SK-N-SH (cell line): ENCODE measurements at places on chromosomes 12 and 14.
A peak's percentile ranks its signal among the peaks of the same experiment; 100 is the strongest.

DNA sequence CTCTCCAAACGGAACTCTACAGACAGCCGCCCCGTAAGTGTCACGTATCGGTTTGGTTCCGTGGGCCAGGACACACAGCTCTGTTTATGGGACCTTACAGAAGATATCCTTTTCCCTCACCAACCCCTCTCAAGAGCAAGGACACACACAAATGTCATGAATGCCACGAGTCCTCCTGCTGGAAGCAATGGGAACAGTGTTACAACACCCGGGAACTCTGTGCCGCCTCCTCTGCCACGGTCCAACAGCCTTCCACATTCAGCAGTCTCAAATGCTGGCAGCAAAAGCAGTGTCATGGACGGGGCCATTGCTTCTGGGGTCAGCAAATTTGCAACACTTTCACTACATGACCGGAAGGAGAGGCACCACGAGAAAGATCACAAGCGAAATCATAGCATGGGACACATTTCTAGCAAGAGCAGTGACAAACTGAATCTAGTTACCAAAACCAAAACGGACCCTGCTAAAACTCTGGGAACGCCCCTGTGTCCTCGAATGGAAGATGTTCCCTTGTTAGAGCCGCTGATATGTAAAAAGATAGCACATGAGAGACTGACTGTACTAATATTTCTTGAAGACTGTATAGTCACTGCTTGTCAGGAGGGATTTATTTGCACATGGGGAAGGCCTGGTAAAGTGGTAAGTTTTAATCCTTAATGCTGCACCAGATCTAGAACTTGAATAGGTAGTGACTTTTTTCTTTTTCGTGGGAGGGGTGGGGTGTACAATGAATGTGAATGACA is 69.7 kb downstream of the WDR20 start:
- H3K27me3 ChIP-seq: no peaks in the 10 kb centered on the region
- peaks cover 26% of the 10 kb centered on the region for H3K36me3 ChIP-seq
- H3K27ac ChIP-seq: no peak overlapping the region
- DNase-seq: peak; percentile 67
- H3K4me1 ChIP-seq: peaks cover 19% of the 10 kb centered on the region; the same call in 1 of the 2 replicates

DNA sequence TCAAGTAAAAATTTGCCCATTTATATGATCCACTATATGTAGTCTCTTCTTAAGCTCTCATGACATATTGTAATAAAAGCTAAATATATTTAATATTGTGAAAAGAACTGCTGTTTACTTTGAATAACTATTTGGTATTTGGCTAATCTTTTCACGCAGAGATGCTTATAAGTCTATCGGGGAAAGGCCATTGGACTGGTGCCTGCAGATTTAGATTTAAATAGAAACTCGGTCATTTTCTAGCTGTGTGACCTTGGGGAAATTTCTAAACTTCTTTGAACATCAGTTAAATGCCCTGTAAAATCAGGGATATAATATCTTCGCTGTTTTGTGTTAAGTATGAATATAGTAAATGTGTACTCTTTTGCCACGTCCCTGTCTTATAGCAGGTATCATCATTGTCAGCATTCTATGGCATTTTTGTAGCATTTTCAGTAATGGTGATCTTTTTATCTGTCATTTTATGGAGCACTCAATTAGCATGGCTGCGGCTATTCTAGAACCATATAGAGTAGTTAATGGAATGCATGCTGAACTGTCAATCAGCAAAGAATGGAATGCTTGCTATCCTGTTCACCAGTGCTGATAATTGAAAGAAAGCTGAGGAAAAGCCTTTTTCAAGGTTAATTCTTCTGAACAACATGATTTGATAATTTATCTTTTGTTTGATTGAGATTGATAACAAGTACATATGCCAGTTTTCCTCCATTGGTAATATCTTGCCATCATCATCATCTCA is 181.2 kb downstream of the TMTC2 start:
- no peaks in the 10 kb centered on the region for H3K36me3 ChIP-seq
- DNase-seq: no peak
- peaks cover 5% of the 10 kb centered on the region; the same call in 1 of the 2 replicates for H3K4me1 ChIP-seq

GRCh38 chr12:80710727-80711449 is 3.5 kb downstream of the MYF6 start:
- no peak for DNase-seq
- no peak overlapping the region for H3K4me3 ChIP-seq
- no peaks in the 10 kb centered on the region for H3K36me3 ChIP-seq
- H3K27ac ChIP-seq: no peak overlapping the region
- H3K27me3 ChIP-seq: peaks cover 83% of the 10 kb centered on the region

DNA sequence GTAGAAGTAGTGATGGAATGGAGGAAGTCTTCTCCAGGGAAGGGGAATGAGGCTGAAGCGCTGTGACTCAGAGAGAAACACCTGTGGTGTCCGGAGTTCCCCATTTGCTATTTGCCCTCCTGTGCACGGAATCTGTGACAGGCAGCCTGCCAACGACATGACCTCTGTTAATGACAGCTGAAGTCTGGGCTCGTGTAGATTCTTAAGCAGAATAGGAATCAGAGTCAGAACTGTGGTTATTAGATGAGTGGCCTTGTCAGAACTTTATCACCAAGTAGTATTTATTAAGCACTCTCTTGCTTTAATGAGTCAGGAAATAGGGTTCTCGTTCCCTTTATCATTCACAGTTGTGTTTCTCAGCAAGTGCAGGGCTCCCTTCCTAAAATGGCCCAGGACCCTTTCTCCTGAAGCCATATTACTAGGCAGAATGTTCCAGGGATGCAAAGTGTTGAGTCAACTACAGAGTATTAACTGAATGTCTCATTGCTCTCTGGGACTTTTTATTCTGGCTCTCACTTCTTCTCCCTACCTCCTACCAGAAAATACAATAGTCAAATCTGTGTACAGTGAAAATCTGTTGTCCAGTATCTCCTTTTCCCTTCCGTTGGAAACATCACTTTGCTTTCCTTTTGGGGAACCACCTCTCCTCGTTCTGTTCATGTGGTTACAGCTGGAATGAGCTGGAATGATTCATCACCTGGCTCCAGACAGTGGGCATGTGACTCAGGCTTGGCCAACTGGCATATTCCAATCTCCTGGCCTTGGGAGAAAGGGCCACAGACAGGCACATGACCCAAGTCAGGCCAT is 77.8 kb upstream of the MAX start:
- H3K4me3 ChIP-seq: no peak overlapping the region
- H3K27me3 ChIP-seq: no peaks in the 10 kb centered on the region
- no peak for DNase-seq
- H3K36me3 ChIP-seq: no peaks in the 10 kb centered on the region
- H3K27ac ChIP-seq: peak overlapping the region; percentile 74

GRCh38 chr12:95687937-95688336 is 102.6 kb downstream of the NTN4 start:
- no peak overlapping the region for H3K4me3 ChIP-seq
- H3K27ac ChIP-seq: no peak overlapping the region
- H3K36me3 ChIP-seq: no peaks in the 10 kb centered on the region
- no peak for DNase-seq

- H3K4me3 ChIP-seq: no peak overlapping the region
- H3K4me1 ChIP-seq: no peaks in the 10 kb centered on the region
- no peaks in the 10 kb centered on the region for H3K36me3 ChIP-seq
- DNase-seq: no peak
Measured at GRCh38 chr12:94563286-94563685, 87.1 kb downstream of the TMCC3 start.

DNA sequence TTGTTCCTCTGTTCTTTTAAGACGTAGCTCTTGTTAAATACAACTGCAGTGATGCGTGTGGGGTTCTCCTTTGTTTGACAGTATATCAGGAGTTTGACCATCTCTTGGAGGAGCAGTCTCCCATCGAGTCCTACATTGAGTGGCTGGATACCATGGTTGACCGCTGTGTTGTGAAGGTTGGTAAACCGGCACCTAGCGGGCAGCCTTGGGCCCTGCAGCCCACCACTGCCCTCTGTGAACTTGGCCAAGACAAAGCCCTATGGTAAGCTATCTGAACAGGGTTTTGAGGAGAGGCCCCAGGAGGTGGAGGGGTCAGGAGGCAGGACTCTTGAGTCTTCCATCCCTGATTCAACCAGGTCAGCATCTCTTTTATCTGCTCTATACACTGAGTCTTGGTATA is 54.6 kb upstream of the RIC8B start:
- no peak for DNase-seq
- H3K4me3 ChIP-seq: no peak overlapping the region
- H3K36me3 ChIP-seq: no peaks in the 10 kb centered on the region
- no peak overlapping the region for H3K27ac ChIP-seq
- H3K4me1 ChIP-seq: no peaks in the 10 kb centered on the region
- no peaks in the 10 kb centered on the region for H3K27me3 ChIP-seq

DNA sequence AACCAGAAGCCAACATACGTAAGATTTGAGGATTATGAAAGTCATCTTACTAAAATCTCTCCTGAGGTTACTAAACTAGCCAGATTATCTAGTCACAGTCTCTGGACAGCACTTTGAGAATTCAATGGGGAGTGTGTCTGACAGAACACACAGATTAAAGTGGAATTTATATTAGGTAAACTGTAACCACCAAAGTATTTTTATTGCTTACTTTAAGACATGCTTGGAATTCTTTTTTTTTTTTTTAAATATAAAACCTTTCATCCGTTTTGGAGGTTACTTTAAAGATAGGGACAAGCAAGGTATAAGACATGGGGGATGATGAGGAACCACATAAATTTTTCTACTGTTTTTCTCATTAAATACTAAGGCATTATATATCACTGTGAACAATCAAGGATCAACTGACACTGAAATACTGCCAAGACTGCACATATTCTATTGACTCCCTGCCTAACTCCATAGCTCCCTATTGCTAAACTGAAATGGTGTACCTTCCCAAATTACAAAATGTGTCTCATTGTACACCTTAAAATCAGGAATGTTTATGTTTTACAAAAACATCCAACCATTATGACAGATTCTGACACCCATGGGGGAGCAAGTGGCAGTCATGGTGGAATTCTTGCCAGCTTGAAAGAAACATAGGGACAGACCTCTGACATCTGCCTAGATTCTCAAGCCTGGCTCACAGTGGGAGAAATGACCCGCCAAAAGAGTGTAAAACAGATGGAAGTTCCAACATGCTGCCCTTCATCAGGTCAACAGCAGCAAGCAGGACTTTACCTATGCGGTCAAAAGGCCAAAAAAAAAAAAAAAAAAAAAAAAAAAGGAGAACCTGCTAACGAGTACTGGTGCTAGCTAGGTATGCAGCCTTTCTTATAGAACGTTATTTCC is 239.3 kb downstream of the MED13L start:
- DNase-seq: no peak
- no peak overlapping the region for H3K27ac ChIP-seq
- H3K27me3 ChIP-seq: no peaks in the 10 kb centered on the region
- peaks cover 2% of the 10 kb centered on the region for H3K4me1 ChIP-seq
- no peak overlapping the region for H3K4me3 ChIP-seq

- peaks cover 18% of the 10 kb centered on the region for H3K4me1 ChIP-seq
- H3K27ac ChIP-seq: peak overlapping the region; percentile 72
- no peak for DNase-seq
- no peak overlapping the region for H3K4me3 ChIP-seq
- H3K36me3 ChIP-seq: no peaks in the 10 kb centered on the region
Measured at GRCh38 chr12:119693511-119693910, 25.6 kb downstream of the PRKAB1 start.

DNA sequence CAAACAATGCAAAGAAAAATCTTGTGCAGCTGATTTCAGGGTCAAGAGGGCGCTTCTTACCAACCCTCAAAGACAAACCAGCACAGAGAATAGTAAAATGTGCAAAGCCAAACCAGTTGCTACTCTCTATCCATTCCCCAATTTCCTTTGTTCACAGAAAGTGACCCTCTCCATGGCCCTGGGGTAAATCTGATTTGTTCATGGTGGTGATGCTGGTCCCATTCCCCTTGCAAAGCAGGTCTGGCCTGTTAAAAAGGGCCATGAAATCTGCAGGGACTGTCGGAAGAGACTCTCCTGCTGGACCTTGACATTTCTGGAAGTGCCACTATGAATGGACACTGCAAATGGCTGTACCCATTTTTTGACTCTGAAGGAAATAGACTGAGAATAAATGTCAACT is 113.5 kb downstream of the HMGA2 start:
- H3K27me3 ChIP-seq: no peaks in the 10 kb centered on the region
- peaks cover 82% of the 10 kb centered on the region for H3K4me1 ChIP-seq
- peak overlapping the region; percentile 92 for H3K27ac ChIP-seq
- H3K4me3 ChIP-seq: no peak overlapping the region; the same call in 1 of the 2 replicates

GRCh38 chr14:102591372-102591943 is 991 bp upstream of the RCOR1 start:
- H3K27ac ChIP-seq: peak overlapping the region; percentile 98
- peak overlapping the region; percentile 75 for H3K4me3 ChIP-seq
- peaks cover 6% of the 10 kb centered on the region for H3K4me1 ChIP-seq
- H3K36me3 ChIP-seq: peaks cover 10% of the 10 kb centered on the region
- H3K27me3 ChIP-seq: no peaks in the 10 kb centered on the region
- peak; percentile 67 for DNase-seq

- H3K4me3 ChIP-seq: no peak overlapping the region
- no peaks in the 10 kb centered on the region; the same call in 1 of the 2 replicates for H3K27me3 ChIP-seq
- H3K4me1 ChIP-seq: peaks cover 8% of the 10 kb centered on the region; the same call in 1 of the 2 replicates
- DNase-seq: peak; percentile 58
- no peaks in the 10 kb centered on the region for H3K36me3 ChIP-seq
Measured at GRCh38 chr12:3655328-3655900, 97.5 kb downstream of the CRACR2A start.

GRCh38 chr12:83432176-83432719 is 745.5 kb downstream of the TMTC2 start:
- H3K27me3 ChIP-seq: no peaks in the 10 kb centered on the region
- no peak for DNase-seq
- H3K4me1 ChIP-seq: no peaks in the 10 kb centered on the region
- no peak overlapping the region for H3K27ac ChIP-seq
- no peak overlapping the region for H3K4me3 ChIP-seq
- H3K36me3 ChIP-seq: no peaks in the 10 kb centered on the region

DNA sequence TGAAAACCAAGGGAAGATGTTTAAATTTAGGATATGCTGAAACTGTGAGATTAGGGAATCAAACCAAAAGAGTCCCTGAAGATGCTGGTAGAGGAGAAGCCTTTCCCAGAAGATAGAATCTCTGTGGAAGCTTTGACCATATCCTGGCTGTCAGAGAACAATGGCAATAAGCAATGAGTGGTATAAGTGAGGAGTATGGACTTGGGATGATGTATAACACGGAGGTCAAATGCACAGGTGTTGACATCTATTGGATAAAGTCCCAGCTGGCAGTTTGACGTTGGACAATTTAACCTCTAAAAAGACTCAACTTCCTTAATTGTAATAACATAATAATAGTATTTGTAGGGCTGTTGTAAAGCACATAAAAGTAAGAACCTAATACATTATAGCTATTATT is 30.1 kb upstream of the CLEC14A start:
- H3K4me1 ChIP-seq: peaks cover 6% of the 10 kb centered on the region; the same call in 1 of the 2 replicates
- no peak for DNase-seq
- H3K27me3 ChIP-seq: no peaks in the 10 kb centered on the region
- no peak overlapping the region for H3K4me3 ChIP-seq
- H3K36me3 ChIP-seq: no peaks in the 10 kb centered on the region
